ENCODE measurements at places on chromosomes 5 and 9.

DNA sequence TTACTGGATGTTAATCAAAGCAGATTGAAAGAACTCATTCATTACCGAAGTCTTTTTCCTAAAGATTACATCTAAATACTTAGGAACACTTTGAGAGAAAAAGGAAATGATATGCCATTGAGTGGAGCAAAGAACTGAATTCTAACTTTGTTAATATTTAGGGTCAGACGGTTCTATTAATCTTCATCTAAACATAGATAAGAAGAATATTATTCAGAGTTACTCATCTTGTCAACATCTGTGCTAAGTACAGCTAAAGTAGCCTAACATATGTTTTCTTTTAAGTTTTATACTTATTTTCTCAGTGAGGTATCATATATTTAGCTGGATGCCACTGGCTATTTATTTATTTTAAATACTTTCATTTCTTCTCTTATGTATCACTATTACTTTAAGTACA, 1763.7 kb downstream of the EFNA5 start:
- no peak for DNase-seq

DNA sequence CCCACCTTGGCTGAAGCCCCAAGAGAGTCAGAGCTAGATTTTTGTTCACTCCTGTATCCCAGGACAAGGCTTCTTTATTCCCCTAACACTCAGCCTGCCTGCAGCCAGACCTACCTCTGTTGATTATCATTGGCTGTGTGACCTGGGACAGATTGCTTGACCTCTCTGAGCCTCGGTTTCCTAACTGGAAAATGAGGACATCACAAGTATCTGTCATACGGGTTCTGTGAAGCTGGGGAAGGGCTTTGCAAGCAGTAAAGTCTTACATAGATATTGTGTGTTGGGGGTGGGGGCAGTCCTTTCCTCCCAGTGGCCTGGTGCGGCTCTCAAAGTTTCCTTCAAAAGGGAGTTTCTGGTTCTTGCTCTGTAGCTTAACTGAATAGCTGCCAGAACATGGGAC, 2.5 kb upstream of the NEK6 start:
- no peak for DNase-seq

DNA sequence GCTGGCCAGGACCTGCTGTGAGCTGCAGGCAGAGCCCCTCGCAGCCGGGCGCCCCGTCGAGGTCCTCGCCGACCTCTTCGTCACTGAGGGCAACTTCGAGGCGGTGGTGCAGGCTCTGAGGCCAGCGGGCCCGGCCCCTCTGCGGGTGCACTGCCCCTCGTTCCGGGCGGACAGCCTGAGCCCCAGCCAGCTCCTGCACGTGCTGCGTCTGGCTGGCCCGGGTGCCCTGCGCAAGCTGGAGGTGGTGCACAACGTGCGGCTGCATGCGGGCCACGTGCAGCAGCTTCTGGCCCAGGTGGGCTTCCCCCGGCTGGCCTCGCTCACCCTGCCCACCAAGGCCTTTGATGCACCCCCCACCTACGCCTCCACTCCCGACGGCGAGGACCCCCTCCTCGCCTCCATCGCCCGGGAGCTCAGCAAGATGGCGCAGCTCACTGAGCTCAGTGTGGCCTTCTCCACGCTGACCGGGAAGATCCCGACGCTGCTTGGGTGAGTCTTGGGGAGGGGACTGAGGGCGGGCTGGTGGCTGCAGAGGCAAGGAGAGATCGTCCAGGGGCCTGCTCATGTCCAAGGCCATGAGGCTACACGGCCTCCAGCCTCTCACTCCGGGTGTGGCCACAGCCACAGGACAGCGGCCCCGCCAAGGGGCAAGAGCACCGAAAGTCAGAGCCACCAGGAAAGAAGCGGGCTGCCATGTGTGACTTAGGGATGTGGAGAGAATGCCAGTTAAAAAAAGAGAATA, 825 bp downstream of the LRRC14B start:
- DNase-seq, result no peak

GRCh38 chr5:52963636-52964035, 25.5 kb upstream of the ITGA2 start:
- no peak for DNase-seq

DNA sequence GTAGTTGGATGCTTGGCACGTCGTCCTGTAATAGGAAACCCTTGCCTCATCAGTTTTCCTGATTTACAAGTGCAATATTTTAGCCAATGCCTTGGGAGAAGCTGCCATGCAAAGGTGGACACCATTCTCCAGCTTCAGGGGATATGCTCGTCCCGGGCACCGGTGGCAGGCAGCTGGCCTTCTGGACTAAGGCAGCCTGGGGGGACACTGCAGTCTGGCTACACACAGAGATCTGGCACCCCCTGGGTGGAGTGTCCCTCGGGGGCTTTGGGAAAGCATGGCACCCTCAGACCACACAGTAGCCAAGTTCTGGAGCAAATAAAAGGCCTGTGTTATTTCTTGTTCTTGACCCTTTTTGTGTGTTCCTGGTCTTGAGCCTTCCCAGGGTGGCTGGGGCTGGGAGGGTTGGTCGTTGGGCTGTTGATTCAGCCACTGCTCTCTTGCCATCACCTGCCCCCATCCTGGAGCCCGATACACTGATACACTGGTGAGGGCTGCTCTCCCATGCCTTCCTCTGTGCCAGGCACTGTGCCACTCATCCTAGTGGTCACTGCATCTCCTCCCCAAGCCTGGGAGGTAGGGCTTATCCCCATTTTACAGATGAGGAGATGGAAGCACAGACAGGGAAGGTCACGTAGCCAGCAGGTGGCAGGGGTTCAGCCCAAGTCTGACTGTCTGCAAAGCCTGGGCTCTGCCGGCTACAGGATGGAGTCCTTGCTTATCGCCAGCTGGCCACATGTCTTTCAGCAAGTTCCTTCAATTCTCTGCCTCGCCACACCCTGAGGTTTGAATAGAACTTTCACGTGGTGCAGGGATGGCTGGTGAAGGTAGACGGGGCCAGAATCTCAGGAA, 134.1 kb downstream of the RGS3 start:
- no peak for DNase-seq

DNA sequence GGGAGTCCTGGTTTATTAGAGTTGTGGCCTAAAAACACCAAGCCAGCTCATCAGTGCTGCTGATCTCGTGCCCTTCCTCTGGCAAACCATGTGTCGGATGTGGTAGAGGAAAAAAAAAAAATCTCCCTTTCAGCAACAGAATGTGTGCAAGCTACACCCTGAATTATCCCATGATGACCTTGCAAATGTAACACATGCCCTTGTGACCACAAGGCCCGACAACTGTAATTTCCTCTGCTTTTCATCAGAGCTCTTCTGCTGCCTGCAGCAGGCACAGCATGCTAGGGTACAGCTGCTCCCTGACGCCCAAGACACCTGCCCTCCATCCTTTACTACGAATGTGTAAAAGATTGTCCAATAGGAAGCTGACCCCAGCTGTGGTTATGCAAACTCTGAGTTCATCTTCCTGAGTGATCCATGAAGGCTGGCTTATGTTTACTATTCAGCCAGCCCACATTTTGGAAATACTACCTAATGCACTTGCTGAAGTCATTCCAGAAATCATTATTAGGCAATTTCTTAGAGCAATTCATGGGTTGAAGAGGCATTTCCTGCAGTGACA, 14.6 kb upstream of the BNC2 start:
- DNase-seq, result no peak

GRCh38 chr9:124399968-124400940, 15.0 kb downstream of the PSMB7 start:
- DNase-seq, result no peak

DNA sequence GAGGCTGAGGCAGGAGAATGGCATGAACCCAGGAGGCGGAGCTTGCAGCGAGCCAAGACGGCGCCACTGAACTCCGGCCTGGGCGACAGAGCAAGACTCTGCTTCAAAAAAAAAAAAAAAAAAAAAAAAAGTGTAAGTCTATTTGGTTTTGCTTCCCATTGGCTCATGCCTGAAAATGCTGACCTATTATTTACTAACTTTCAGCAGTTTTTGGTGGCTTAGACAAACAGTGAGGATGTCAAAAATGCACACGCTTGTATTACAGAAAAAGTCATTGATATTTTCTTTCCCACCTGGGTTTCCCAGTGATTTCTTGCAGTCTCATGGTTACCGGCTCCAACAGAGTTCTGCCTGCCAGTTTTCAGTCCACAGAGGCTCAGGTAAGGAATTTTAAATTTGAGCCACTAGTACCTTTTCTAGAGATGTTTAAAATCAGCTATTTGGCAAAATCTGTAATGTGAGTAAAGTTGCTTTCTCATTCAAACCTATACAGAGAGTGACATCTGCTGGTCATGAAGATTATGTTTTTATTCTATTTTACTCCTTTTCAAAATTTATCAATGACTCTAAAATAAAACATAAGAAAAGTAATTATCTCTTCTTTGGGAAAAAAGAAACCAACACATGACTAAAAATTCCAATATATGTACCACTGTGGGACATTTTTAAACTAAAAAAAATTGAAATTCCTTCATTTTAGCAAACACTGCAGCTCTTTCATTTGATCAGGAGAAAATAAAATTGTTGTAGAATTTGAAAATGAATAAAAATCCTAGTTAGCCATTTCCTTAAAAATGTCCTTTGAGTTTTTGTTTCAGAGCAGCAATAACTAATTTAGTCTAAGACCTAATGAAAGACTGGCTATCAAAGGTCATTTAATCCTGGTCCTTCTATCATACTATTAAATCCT, 8.8 kb downstream of the FAM200C start:
- DNase-seq, result no peak

DNA sequence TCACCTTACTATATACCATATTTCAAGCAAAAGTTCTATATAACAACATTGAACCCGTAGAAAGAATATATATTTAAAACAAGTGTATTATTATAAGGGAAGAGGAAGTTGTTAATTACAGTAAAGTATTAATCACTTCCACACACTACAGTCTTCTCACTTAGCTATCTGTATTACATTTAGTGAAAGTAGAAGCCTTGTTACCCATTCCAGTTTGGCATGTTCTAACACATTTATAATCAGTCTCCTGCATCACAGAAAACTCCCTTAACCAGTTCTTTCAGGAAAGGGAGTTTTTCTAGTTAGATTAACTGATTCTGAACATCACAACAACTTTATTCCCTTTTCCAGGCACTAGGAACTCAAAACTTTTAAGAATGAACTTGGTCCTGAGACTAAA, 6.9 kb downstream of the RAB14 start:
- no peak for DNase-seq

DNA sequence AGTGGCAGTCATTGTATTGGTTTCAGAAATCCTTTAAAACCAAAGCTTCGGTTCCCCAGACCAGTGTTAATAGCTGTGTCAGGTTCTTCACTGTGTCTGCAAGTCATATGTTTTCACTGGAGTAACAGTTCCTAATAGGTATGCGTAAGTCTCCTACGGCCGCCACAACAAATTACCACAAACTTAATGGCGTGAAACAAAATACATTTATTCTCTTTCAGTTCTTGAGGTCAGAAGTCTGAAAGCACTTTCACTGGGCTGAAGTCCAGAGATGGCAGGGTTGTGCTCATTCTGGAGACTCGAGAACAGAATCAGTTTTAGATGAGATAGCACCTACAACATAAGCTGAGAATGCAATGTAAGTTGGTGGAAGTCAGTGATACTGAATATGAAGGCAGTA, 556.2 kb downstream of the TLE4 start:
- no peak for DNase-seq

DNA sequence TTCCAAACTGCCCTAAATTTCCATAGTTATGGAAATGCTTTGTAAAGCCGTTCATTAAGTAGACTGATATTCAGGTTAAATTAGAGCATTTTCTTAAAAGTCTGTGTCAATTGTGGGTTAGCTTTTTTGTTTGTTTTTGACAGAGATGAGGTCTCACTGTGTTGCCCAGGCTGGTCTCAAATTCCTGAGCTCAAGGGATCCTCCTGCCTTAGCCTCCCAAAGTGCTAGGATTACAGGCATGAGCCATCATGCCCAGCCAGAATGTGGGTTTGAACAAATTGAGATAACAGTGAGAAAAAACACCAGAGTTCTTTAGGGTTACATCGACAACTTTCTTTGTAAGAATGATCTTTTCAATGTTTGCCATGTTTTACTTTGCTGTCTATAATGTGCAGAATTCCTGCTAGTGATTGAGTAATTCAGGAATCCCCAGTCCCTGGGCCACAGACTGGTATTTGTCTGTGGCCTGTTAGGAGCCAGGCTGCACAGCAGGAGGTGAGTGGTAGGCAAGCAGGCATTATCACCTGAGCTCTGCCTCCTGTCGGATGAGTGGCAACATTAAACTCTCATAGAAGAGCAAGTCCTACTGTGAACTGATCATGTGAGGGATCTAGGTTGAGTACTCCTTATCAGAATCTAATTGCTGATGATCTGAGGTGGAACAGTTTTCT, 80.5 kb downstream of the RAI14 start:
- no peak for DNase-seq

- DNase-seq, result no peak
Observed at GRCh38 chr9:124436320-124436719, 13.9 kb upstream of the ADGRD2 start.

- DNase-seq, result no peak
Observed at GRCh38 chr5:178797546-178798440, 62.0 kb upstream of the ZNF354B start.

DNA sequence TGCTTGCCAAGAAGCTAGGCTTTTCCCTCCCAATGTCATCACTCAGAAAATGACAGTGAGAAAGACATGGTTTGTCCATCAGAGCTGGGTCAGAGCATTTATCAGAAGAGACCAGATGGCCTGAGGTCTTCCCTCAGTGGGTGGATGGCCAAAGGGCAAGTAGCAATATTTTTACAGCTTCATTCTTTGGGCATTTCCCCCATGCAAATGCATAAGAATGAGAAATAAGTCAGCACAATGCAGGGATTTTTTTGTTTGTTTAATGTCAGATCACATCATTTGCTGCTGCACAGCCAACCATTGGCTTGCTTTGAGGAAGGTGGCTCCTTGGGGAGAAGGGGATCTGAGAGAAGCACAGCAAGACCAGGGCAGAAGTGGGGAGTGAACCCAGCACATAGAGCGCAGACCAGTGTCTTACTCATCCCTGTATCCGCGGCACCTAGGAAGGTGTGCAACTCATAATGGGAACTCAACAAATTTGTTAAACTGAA, 209.6 kb downstream of the SEMA6A start:
- DNase-seq, result no peak

DNA sequence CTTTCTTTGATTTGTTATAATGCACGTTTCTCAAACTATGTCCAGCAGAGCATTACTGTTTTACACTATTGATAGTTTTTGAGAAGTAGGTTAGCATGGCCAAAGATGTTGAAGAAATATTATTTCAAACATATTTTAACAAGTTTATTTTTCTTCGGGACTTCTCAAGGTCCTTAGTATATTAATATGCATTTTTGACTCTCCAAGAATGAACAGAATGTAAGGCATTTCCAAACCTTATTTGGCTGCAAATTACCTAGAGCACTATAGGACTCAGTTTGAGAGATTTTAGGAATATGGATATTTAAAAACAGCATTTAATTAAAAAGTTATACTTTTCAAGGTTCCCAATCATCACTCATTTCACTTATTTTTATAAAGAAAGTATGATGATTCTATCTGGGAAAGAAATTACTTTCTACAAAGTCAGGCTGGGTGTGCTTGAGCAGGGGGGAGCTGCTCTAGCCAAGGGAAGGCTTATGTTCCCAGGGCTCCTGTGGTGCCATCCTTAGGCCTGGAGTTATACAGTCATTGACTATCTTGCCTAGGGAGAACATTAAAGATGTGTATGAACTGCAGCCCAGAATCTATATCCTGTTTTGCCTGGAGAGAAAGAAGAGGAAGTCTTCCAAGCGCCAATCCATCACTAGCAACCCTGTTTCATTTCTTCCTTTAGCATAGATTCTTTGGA, 27.6 kb upstream of the NREP start:
- no peak for DNase-seq
